Thyroid gland (tissue), 4 donors: ENCODE measurements at places on chromosomes 2 and 18. TPM values are rescaled to one million over a fixed set of nuclear protein-coding genes. Genes with fewer than 3 reads are reported as not detected.
A peak's percentile ranks its signal among the peaks of the same experiment; 100 is the strongest.

Gene DOK6
- total RNA-seq, result 3.1 TPM

Gene INHA
- total RNA-seq, result 0.81 TPM

Gene ZDBF2
- total RNA-seq, result 11.0 TPM

Gene ST3GAL5
- 151 TPM for total RNA-seq

Gene SS18
- 125 TPM for total RNA-seq

Gene IL36RN
- not detected for total RNA-seq

Gene MYL12A
- total RNA-seq, result 544 TPM

Gene ALK
- total RNA-seq, result 0.22 TPM

Gene CD207
- not detected for total RNA-seq

Gene DSEL
- 6.8 TPM for total RNA-seq

- peak; percentile 8 for DNase-seq
Observed at GRCh38 chr2:32008805-32009515, 1.8 kb downstream of the MEMO1 start.

DNA sequence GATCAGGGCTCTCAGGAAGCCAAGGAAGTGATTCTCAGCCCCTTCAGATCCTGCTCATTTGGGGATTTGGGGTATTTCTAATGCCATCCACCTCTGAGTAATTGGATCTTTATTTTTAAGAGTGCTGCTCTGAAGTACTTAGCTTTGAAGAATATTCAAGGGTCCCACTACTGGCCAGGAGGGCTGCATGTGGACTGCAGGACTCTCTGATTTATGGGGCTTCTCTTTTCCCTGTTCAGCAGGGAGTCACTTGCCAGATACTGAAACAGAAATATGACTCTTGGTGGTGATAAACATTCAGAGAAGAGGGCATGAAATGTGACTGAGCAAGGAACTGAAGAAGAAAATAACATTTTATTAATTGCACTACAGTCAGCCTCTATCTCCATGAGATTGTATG lies 138.5 kb downstream of the MTX2 start:
- no peak for DNase-seq

- DNase-seq, result no peak
Observed at GRCh38 chr2:163505281-163505680, 230.5 kb downstream of the FIGN start.

DNA sequence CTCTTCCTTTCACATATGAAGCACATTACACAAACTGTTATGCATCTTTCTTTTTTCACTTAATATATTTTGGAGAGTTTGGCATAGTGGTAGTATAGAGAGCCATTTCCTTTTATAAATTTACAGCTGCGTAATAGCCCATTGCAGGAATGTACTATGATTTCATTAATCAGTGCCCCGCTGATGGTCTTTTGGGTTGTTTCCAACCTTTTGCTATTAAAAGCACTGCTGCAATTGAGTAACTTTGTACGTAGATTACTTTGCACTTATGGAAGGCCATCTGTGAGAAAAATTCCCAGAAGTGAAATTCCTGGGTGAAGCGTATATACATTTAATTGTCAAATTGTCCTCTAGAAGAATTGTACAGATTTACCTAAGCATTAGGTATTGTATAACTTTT lies 565.3 kb upstream of the ZNF804A start:
- no peak for DNase-seq

DNA sequence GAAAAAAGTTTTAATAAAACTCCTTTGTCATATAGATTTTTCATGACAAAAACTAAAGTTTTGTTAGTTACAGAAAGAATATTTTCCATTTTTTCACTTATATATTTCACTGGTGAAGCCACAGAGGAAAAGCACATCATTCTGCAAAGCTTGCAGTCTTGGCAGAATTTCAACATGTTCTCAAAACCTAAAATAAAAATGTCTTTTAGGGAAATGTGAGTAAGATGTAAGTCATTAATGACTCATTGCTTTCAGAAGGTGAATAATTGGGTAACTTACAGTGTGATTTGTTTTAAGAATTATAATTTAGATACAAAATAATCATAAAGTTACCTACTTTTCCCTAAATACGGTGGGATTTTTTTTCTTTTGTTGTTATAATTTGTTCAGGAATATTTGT lies 43.4 kb upstream of the TNFRSF11A start:
- DNase-seq, result no peak

GRCh38 chr18:35193316-35193715 lies 47.5 kb upstream of the ZNF397 start:
- DNase-seq, result no peak

DNA sequence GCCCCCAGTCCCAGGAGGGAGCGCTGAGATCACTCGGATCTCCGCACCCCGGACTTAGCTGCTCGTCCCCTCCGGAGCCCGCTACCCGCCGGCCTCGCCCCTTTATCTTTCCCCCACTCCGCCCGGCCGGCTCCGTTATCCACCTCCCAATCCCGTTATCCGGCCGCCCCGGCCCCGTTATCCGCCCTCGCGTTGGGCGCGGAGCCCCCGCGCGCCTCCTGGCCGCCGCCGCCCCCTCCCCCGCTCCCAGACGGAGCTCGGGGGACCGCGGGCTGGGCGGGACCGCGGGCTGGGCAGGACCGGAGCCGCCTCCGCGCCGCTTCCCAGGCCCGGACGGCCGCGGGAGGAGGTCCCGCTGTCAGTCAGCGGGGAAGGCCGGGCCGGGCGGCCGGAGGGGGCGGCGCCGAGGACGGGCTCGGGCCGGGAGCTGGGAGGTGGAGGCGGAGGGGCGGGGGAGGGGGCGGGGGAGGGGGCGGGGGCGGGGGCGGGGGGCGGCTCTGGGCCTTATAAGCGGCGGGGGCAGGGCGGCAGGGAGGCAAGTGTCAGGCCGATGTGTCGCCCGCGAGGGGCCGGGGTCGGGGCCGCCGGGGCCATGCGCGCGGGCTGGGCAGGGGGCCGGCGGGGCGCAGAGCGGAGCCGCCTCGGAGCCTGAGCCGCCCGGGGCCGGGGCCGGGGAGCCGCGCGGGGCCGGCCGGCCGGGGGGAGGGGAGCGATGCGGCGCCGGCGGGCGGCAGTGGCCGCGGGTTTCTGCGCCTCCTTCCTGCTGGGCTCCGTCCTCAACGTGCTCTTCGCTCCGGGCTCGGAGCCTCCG lies at the start of gene PKDCC:
TSS of gene PKDCC (plus strand) at position 534 of the 811 bp plus-strand sequence. CDS start at position 713, 179 bp downstream.
- DNase-seq, result peak; percentile 80

DNA sequence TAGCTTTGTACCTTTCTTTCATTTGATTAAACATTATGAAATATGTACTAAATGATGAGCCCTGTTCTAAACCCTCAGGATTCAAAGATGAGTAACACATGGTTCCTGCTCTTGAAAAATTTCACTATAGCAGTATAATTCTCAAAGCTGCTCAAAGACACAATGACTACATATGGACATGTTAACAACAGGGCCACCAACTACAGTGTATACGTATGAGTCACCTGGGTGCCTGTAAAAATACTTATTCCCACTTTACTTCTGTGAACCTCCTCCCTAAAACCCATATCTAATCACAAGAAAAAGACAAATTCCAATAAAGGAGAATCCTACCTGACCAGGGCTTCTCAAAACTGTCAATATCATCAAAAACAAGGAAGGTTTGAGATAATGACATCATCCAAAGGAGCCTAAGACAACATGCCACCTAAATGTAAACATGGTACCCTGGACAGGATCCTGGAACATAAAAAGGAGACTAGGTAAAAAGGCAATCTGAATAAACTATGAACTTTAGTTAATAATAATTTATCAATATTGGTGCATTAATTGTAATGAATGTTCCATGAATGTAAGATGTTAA lies 84.7 kb downstream of the FAM161A start:
- DNase-seq, result no peak

DNA sequence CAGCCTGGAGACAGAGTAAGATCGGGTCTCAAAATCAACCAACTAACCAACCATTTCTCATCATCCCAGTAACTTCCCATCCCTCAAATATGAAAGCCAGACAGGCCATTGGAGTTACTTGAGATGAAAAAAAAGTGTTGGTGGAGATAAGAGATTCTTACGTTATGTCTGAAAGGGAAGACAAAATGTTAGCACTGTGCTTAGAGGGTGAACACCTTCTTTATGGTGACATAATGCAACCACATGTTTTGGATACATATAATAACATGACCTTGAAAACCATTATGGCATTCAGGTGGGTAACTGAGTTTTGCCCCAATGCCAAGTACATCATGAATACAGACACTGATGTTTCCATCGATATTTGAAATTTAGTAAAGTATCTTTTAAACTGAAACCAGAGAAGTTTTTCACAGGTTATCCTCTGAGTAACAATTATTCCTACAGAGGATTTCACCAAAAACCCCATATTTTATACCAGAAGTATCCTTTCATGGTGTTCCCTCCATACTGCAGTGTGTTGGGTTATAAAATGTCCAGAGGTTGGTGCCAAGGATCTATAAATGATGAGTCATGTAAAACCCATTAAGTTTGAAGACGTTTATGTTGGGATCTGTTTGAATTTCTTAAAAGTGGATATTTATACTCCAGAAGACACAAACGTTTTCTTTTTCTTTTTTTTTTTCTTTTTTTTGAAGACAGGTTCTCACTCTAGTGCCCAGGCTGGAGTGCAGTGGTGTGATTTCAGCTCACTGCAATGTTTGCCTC lies 45.5 kb downstream of the AAK1 start:
- DNase-seq, result no peak

GRCh38 chr18:36693931-36694620 lies 134.7 kb downstream of the TPGS2 start:
- DNase-seq, result peak; percentile 10

- DNase-seq, result no peak
Observed at GRCh38 chr2:23230885-23231284, 154.1 kb upstream of the KLHL29 start.

DNA sequence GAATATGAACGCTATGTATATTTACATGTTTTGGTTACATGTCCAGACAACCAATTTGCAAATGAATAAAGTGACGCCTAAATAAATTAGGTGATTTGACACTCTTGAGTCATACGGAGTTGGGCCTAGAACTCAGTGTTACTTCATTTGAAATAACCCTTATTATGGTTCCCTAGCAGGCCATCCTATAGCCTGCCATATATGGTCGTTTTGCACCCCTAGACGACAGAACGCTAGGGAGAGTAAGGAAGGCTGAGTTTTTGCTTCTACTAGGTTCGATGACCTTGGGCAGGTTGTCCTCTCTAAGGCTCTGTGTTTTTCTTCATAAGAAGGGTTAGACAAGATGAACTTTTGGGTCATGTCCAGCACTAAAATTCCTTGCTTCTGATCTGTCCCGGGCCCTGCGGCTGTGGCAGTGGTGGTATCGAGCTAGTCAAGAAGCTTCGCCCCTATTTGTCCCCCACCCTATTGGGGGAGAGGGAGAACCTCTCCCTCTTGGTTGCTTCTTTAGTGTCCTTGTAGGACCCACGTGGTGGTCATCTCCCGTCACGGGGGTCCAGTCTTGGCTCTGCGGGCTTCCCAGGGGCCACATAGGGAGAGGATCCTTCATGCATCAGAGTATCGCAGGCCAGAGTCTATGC lies 574 bp upstream of the EML4 start:
- DNase-seq, result no peak

DNA sequence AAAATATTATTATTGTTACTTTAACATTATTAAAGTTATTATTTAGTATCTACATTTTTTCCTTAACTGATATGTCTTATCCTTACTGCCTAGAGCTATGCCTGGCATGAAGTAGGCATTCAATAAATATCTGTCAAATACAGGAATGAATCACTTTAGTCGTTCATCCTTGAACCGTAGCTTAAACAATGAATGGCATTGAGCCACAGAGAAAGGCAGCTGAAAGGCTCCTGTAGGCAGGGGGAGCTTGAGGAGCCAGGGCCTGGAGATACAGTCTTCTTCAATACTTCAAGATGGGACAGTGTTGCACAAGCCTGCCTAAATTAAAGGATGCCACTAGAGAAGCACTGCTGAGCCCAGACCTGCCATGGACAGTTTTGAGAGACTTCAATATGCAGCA lies 22.5 kb downstream of the CYRIA start:
- DNase-seq, result no peak

DNA sequence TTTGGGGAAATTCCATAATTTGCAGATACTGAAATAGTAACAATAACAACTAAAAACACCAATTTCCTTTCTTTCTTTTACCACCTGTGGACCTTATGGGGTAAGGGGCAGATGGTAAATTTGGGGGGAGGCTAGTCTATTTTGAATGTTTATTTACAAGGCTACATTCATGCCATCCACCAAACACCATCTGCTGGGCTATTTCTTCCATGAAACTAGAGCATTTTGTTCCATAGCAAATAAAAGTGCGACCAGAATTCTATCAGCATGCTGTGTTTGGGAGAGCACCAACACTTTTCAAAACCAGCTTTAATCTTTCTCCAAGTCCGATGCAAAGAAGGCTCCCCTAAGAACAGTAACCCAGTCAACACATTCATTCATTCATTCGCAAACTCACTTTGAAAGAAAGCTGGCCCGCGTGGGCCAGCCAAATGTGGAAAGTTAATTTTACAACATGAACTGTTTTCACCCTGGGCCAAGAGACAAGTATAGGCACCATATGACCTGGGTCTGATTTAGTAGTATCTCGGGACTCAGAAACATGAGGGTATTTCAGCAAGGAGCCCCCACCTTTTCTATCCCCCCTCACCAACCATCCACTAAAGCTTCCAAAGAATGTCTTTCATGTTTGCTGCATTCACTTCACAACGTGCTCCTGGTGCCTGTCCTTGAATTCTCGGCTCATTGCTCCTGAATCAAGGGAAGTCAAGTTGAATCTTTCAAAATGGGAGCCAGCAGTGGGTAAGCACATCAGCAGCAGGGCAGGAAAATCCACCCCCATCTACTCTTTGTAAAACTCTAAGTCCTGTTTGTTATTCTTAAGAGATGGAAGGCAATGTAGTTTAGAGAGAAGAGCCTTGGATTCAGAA lies 210.6 kb downstream of the C1D start:
- DNase-seq, result no peak

- DNase-seq, result no peak
Observed at GRCh38 chr2:191679818-191680600, 2.1 kb downstream of the NABP1 start.

- peak; percentile 33 for DNase-seq
Observed at GRCh38 chr2:190863946-190864345, 16.7 kb upstream of the GLS start.

DNA sequence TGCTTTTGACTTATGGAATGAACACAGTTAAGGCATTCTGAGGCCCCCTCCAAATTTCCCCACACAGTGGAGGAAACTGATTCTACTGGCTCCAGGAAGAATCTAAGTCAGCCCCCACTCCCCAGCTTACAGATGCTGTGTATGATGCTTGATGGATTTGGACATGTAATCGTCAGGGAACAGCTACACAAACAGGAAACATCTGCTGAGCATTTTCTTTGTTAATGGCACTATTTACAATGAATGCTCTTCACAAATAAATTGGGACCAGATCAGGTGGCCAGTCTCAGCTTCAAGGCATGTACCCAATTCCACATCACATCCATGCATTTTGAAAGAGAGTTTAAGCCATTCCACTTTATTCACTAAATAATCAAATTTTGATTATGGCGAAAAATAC lies 562.3 kb downstream of the SOX11 start:
- DNase-seq, result no peak
